Fibroblast of gingiva (primary cell): ENCODE measurements at places on chromosomes 7 and 10.

GRCh38 chr7:137890449-137890921 is 43.7 kb upstream of the DGKI start:
- DNase-seq, result peak; percentile 22

GRCh38 chr7:45580053-45580872 is 6.1 kb downstream of the ADCY1 start:
- DNase-seq, result no peak

- DNase-seq, result peak; percentile 38
Measured at GRCh38 chr10:20858292-20859124, 38.6 kb downstream of the NEBL start.

DNA sequence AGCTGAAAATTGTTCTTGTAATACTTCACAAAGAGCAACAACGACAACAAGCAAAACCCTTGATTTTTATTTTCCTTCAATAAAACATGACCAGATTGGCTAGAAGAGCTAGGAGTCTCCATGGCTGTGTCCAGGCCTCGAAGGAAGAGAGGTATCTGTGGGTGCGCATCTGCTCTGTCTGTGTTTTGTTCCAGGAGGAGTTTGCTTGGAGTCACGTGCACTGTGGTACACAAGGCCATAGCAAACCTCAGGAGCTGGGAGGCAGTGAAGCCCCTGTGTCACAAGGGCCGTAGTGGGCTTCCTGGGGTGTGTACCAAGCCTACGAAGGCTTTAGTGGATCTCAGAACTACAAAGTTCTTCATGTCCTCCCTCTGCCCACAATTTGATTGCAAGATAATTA is 271.7 kb downstream of the TWIST1 start:
- DNase-seq, result no peak

DNA sequence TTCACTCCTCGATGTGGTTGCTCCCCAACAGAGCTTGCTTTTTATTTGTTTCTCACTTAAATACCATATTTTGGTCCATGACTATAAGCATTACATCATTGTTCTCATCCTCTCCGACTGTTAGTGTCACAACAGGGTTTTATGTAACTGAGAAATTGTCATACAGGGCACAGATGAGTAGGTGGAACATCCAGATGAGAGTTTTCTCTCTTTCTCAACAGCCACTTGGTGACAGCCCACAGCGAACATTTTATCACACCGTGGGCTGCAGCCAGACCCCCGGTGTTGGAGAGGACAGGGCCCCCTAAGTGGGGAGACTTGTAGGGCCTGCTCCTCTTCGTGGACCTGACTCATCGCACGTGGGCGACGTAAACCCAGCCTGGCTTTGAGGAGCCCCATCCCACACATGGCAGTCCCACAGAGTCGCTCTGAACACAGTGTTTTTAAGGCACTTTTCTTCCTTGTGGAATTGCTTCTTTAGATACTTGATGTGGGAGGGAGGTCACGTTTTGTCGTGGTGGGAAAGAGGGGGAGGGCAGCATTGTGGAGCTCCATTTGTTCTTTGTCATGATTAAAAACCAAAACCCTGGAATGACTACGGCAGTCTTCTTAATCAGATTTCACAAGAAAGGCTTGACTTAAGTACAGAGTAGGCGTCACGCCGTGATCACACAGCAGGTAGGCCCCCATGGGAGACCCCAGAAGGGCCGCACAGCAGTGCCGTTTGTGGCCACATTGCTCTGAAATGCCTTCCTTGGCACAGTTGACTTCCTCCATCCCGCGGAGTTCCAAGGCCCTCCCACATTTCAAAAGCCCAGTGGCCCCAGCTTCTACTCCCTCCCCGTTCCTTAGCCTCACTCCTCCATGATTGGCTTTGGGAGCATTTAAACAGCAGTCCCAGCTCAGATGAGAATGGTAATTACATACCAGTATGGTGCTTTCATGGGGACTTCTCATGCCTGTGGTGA is 220.6 kb downstream of the CCDC3 start:
- no peak for DNase-seq

- DNase-seq, result no peak
Measured at GRCh38 chr7:76122516-76123239, 74.8 kb downstream of the MDH2 start.

DNA sequence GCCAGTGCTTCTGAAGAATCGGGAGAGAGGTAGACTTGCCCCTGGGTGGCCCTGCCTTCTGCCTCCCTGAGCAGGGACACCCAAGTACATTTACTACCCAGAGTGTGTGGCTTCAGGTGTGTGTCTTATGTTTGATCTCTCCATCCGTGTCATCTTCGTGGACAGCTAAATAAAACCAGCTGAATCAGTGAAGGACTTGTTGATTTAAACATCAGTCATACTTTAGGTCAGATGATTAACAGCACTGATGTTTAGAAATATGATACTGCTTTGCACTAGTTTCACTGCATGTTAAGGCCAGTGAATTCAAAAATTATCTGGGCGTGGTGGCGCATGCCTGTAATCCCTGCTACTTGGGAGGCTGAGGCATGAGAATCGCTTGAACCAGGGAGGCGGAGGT is 4.0 kb downstream of the MTG1 start:
- peak; percentile 17 for DNase-seq

DNA sequence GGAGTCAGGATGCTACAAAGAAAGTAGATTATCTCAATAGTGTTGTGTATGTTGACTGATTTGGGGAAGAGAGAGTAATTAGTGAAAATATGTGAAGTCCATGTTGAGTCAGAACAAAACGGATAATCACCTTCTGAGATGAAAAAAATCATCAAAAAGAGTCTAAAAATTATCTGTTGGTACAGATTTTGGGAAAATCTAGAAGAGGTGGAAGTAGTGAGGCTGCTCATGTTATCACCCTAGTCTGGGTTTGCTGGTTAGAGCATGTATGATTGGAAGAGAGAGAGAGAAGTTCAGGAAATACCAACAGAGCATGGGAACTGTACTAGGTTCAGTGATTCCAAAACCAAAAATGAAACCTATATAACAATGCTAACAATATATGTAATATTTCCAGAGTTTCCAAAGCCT is 12.3 kb downstream of the RPA3 start:
- DNase-seq, result no peak

- DNase-seq, result no peak
Measured at GRCh38 chr7:87858417-87859100, 17.6 kb downstream of the SLC25A40 start.

DNA sequence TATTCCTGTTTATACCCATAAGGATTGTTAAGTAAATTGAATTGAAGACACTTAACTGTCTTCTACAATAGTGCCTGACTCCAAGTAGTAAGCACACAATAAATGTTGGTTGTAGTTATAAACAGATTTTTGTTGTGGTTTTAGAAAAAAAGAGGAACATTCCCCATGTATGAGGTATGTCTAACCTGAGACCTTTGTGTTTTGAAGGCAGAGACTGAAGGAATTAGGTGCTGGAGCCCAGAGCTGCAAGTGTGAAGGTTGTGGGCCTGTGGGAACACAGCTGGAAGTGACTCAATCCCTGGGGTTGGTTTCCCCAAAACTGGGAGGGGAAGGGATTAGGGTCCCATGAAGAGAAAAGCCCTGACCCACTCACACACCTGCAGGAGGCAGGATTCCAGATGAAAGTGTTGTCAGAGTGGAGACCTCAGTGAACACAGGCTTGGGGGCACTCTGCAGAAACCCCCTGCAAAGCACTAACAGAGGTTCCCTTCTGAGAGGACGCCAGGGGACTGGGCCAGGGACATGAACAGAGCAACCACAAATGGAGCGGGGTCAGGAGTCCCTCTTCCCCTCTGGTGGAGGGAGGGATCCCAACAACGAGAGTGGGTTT is 265.1 kb upstream of the KLF14 start:
- no peak for DNase-seq

DNA sequence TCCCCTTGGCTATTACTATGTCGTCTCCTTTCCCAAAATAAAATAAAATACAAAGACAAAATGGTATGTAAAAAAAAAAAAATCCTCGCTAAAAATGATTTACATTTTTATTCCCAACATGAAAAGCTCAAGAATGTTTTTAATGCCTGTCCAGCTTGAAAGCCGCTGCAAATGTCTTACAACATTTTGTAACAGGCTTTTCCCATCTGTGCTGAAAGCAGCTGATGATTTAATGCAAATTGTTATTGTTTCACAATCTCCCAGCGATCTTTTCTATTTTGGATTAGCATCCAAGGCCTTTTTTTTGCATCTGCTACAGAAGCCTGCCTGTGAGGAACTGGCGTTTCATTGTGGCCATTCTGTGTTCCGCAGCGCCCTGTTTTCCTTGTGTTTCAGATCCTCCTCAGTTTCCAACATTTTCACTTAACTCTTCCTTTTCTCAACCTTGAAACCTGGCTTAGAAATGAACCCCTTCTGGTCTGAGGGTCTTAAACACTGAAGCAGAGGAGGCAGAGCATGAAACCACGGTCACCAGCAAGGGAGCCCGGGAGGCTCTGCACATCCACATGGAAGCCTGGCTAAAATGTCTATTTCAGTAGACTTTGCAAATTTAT is 712.1 kb downstream of the PARD3 start:
- DNase-seq, result peak; percentile 88

- no peak for DNase-seq
Measured at GRCh38 chr10:3812141-3812540, 27.1 kb upstream of the KLF6 start.

DNA sequence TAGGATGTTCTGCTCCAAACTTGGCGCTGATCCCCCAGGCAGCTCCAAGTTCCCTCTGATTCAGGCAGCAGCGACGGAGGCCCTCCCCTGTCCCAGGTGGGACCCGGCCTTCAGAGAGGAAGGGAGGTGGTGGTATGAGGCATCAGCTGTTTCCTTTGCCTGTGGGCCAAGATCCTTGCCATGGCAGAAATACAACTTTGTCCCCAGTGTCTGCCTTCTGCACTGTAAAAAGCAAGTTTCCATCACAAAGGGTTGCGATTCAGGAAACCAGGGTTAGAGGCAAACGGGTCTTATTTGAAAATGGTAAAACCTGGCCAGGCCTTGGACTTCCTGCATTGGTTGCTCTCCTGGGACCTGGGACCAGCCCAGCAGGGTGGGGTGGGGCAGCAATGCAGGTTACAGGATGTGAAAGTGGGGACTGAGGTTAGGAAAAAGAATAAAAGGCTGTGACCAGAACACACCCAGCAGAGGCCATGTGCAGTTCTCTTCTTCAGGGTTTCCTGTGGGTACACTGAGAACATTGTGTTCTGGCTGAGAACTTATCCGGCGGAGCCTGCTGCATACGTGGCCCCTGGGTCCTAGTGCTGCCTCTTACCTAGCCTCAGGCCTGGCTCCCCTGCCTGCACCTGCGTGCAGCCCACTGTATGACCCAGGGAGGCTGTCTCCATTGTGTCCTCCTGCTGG is 25.1 kb upstream of the DDIT4 start:
- peak; percentile 61 for DNase-seq

- DNase-seq, result no peak
Measured at GRCh38 chr10:122135251-122136025, 135.7 kb upstream of the BTBD16 start.

DNA sequence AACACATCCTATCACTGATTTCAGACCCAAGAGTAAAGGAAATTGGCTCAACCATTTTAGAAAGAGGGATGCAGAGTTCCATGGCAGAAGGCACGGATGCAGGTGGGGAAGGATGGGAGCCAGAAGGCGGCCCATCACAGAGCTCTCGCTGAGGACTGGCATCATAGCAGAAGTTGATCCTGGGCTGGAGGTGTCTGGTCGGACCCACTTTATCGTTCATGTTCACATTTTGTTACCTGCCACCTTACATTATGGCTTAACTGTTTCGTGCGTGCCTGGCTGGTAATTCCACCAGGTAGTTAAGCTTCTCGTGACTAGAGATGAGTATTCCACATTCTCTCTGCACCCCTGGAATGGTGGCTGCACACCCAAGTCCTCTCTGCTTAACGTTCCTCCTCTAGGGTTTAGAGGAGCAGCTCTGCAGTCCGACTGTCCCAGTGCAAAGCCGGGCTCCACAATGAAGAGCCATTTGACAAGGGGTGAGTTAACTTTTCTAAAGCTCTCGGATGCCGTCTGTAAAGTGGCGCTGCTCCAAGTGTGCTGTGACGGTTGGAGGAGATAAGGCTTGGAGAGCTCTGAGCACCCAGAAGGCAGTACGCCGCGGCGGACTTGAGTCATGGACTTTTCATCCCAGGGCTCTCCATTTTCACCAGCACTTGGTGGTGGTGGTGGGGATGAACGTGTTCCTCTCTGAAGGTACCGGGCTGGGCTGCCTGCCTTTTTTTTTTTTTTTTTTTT is 157.1 kb upstream of the SHH start:
- no peak for DNase-seq

DNA sequence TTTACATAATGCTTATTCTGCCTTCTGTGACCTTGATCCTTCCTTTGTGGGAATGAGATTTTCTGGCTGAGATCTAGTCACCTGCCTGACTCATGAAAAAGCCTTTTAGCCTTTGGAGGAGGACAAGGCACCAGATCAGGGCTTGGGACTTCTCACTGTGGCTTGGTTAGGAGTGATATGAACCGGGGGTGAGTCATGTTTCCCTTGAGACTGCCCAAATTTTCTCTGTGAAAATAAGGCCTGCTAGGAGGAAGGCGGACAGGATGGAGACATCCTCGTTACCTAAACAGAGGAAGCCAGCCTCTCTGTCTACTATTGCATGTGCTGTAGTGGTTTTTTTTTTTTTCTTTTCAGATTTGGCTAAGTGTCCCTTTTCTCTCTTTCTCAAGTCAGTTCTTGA is 57.8 kb downstream of the EVX1 start:
- no peak for DNase-seq

DNA sequence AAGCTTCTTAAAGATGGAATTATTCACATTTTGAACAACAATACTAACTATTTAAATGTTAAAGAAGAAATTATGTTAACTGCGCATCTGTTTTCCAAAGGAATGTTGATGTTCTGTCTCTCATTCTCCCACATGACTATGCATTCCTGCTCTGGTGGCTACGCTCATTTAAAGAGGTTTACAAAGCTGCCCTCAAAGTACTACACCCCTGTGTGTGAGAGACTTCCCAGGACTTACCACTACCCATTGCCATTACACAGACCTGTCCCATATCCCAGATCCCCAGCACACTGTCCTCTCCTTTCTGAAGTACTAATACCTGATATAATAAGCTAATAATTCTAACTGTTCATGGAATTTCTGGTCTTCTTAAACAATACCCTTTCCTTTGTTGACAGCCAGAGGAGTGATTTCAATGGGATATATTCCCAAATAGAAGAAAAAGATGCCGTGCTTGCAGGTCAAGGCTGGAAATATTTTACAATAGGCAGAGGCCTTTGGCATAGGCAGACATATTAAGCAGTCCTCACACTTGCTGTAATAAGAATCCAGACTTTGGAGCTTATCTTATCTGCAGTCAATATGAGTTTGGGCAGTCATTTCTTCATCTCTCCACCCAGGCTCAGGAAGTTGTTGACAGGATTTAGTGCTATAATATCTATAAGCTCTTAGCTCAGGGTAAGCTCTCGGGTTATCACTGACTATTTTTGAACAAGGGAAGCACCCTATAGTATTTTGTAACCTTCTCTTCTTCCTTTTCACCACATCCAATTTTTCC is 12.2 kb downstream of the LIPF start:
- no peak for DNase-seq

- DNase-seq, result no peak
Measured at GRCh38 chr7:31890198-31890597, 180.0 kb downstream of the PDE1C start.

- DNase-seq, result no peak
Measured at GRCh38 chr7:21064698-21065648, 278.3 kb upstream of the SP8 start.

GRCh38 chr10:115953968-115954367 is 319.0 kb downstream of the GFRA1 start:
- DNase-seq, result no peak

- no peak for DNase-seq
Measured at GRCh38 chr10:103823706-103824272, 31.6 kb downstream of the SH3PXD2A start.

GRCh38 chr7:156618780-156619367 is 21.7 kb upstream of the RNF32 start:
- DNase-seq, result no peak

- no peak for DNase-seq
Measured at GRCh38 chr7:134552105-134552504, 3.2 kb downstream of the AKR1B15 start.
